CD4-positive, alpha-beta T cell treated with Interleukin-1 beta for 1 hour (primary cell): ENCODE measurements at places on chromosomes 4 and X.

DNA sequence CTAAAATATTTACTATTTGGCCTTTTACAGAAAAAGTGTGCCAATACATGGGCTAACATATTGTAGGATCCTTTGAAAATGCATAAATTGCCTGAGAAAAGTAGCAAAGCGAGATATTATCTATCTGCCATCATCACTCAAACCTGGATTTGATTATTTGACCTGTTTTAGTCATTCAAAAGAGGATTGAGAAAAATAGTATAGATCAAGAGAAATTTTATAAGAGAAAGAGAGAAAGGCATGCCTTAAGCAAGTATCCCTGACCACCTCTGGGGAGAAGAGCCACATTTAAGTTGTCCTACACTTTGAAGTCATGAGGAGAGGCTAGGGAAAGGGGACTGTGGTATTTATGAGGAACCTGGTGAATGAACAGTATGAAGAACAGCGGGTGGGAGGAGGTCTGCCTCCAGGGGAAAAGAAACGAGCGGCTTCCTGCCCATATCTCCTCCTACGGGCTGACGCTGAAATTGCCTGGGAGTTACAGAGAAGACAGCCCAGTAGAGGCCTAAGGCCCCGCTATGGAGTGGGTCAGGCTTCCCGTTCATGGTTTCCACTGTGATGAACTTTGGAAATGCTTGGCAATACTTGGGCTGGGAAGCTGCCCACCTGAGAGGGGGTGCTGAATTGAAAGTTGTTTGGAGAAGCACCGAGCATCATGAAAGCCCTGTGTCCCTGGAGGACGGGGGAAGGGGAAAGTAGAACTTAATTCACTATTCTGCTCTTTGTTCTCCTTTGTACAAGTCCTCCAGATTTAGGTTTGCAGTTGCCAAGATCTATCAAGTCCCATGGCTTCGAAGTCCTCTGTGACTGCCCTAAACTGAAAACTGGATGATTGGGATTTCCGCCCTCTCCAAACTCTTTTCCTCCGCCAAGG lies 106.9 kb upstream of the ACSL4 start:
- no peak for DNase-seq

- DNase-seq: no peak
Observed at GRCh38 chr4:121030131-121030530, 42.2 kb downstream of the NDNF start.

DNA sequence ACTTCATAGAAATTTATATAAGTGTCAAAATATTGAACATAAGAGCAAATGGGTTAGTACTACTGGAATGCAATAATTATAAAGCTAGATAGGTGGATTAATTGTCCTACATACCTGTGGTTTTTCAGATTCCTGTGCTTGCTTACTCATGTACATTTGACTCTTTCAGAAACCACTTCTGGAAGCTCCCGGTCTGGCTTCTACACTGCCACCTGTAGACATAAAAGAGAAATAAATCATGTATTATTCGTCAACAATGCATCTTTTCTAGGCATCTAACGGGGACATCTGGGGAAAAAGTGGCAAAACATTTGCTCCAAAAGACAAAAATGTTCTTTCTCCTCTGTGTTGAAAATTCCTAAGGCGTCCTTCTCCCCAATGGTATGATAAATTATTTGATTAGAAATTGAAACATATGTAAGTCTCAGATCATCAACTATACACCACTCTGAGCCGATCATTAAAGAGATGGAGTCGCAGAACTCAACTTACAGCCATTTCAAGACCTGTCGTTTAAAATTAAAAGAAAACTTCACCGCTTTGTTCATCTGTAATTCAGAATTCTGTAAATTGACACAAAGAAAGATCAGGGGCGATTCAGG lies 648.7 kb upstream of the DIPK2B start:
- DNase-seq: peak; percentile 4

- no peak for DNase-seq
Observed at GRCh38 chrX:24672701-24673190, 21.0 kb upstream of the POLA1 start.

- no peak for DNase-seq
Observed at GRCh38 chr4:169070071-169070894, 60.2 kb upstream of the CBR4 start.

GRCh38 chrX:94633237-94633636 lies 959.2 kb downstream of the FAM133A start:
- no peak for DNase-seq

DNA sequence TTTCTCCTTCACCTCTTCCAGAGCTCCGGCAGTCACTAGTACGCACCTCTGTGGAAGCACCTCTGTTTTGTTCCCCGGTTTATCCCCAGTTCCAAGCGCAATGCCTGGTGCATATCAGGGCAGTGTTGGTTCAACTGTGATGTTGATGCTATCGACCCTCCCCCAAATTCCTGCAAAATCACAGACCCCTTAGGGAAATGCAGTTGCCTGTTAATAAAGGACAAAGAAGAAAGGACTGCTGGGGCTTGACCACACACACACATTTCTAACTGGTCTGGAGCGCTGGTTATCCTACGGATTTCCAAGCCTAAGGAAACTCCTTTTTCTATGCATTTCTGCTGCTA lies 530 bp upstream of the NMU start:
- no peak for DNase-seq

DNA sequence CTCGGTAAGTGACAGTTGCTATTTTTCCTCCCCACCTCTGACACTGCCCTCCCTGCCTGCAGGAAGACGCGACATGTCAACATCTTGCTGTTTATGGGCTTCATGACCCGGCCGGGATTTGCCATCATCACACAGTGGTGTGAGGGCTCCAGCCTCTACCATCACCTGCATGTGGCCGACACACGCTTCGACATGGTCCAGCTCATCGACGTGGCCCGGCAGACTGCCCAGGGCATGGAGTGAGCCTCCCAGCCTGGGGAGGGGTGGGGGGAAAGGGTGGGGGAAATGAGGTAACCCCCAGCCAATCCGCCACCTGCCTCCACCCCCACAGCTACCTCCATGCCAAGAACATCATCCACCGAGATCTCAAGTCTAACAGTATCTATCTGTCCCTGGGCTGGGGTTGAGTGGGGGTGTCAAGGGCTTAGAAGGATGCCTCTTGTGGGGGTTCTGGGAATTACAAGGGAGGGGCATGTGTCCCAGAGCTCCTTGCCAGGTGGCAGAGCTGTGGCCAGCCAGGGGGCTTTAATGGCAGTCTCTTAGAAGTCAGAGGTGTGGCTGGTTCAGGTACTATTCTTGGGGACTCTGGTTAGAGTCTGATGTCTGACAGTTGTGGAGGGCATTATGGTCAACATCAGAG lies 7.8 kb downstream of the ARAF start:
- DNase-seq: peak; percentile 29

DNA sequence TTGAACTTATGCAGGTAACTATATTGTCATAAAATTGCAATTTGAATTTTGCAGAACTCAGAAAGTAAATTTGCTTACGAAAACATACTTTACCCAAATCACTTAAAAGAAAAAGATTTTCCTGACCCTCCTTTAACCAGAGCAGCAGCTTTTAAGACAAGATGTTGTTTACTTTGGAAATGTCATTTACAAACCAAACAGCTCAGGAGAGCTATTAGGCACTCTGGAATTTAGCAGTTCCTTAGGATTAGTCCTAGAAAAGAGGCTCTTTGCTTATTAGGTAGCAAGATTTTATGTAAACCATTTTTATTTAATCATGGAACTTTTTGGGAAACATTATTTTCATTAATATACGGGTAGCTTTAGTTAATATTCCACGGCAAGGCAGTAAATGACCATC lies 765.7 kb upstream of the POU3F4 start:
- no peak for DNase-seq

DNA sequence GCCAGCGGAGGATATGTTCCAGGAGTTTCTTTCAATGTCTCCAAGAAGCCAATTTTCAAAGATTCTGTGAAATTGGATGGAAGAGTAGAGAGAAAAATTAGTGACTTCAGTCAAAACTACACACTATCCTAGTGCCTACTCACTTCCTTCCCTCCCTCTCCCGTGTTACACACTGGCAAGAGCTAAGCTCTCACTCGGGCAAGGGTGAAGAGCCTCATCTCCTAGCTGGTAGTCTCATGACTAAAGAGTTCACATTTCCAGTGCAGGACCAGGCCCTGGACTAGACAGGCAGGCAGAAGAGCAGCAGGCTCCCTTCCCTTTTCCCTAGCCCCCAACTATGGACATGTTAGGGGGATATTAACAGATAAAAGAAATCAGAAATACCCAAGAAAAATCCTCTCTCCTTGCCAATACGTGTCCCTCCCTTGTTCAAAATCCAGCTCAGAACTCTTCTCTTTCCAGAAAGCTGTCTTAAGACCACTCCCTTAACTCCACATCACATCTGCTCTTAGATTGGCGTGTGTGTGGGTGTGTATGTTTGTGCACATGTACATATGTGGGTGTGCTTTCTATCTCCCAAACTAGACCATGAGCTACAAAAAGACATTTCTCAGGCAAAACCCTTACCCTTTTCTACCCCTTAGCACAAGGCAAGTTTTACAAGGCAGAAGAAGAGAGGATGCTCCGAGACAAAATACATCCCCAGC lies 29.9 kb downstream of the ZDHHC9 start:
- no peak for DNase-seq

- no peak for DNase-seq
Observed at GRCh38 chr4:182124359-182124758, 118.8 kb upstream of the TENM3 start.

GRCh38 chr4:73718375-73719373 lies 21.7 kb upstream of the CXCL8 start:
- DNase-seq: no peak

- DNase-seq: no peak
Observed at GRCh38 chrX:8629871-8630270, 102.1 kb downstream of the ANOS1 start.

- peak; percentile 36 for DNase-seq
Observed at GRCh38 chr4:87007528-87008446, 73.0 kb downstream of the AFF1 start.

GRCh38 chr4:173168396-173169177 lies at the start of gene GALNT7:
TSS of gene GALNT7 (plus strand) at chr4:173168811. CDS start at chr4:173168836, 25 bp downstream.
- peak; percentile 55 for DNase-seq

DNA sequence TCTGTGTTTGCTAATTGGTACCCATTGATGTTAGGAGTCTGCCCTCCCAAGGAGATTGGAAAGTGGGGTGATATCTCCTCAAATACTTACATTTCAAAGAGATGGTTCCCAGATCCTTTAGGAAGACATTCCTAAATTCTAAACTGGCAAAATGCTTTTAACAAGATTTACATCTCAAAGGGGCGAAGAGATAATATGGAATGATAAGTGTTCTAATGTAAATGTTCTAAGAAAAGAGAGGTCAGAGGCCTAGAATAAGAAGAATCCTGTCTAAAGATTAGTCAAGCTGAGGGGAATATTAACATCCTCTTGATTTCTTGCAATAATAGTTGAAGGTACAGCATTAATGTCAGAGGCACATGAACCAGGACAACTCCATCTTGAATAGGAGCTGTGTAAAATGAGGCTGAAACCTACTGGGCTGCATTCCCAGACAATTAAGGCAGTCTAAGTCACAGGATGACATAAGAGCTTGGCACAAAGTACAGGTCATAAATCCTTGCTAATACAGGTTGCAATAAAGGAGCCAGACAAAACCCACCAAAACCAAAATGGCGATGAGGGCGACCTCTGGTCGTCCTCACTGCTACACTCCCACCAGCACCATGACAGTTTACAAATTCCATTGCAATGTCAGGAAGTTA lies 2248.1 kb downstream of the ARAP2 start:
- DNase-seq: no peak

GRCh38 chr4:151401739-151402138 lies 7.2 kb upstream of the FHIP1A start:
- DNase-seq: no peak

- no peak for DNase-seq
Observed at GRCh38 chr4:139865537-139865936, 199.9 kb downstream of the MGST2 start.

GRCh38 chr4:164949448-164950143 lies 27.9 kb downstream of the TRIM61 start:
- DNase-seq: no peak

GRCh38 chr4:101833480-101833879 lies 43.0 kb downstream of the BANK1 start:
- no peak for DNase-seq

DNA sequence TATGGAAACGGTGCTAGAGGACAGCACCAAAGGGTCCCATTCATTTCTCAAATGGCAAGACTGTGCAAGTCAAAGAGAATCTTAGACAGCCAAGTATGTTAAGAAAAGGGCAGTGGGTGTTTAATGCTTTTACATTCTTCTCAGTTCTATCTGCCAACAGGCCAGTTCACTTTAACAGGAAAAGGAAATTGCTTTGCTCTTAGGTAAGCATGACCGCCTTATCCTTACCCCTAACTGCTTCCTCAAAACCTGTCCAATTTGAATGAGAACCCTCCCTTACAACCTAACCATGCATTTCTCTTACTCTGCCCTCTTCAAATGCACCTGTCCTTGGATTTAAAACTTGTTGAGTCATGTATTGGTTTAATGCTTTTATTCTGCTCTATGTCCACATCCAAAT lies 44.5 kb upstream of the BLTP1 start:
- DNase-seq: no peak
